ENCODE measurements at places on chromosomes 5 and 9.

GRCh38 chr9:80094176-80094771 is 522.5 kb downstream of the TLE4 start:
- no peak for DNase-seq

GRCh38 chr5:73947906-73948640 is 322.1 kb downstream of the ARHGEF28 start:
- peak; percentile 80 for DNase-seq

GRCh38 chr9:98897745-98898144 is 46.0 kb upstream of the COL15A1 start:
- DNase-seq, result no peak

DNA sequence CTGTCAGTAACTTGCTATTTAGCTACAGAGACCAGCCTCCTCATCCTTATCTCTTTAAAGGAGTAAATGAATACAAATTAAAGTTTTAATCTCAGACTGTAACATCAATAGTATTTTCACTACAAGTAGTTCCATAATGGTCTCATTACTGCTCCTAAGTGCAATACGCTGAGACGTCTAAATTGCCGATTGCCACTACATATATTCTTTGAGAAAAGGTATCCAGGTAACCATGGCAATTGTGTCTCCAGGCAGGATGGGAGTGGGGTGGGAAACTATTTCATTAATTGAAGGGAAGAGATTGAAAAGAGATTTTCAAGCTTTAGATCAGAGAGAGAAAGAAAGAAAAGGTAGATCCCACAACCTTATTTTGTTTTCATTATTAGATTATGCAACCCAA is 65.5 kb upstream of the PPP2R2B start:
- no peak for DNase-seq

DNA sequence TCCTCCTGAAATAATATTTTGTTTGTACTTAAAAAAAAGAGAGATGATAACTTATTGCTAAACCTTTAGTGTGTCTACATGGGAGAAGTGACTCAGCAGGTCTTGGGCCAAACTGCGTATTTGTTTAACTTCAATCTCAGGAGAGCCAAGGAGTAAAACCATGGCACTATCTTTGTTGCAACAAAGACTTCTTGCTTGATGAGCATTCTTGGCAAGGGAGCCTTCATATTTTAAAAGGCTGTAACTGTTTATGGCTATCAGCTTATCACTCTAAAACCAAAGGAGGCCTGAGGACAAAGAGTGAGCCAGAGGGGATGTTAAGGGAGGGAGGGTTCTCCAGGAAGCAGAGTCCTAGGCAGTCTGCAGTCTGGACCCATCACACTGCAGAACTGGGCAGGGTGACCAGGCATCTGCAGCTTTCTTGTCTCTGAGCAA is 216.2 kb upstream of the S1PR3 start:
- no peak for DNase-seq

- no peak for DNase-seq
These were observed 248.3 kb downstream of the GADD45G start for GRCh38 chr9:89853161-89853560.

DNA sequence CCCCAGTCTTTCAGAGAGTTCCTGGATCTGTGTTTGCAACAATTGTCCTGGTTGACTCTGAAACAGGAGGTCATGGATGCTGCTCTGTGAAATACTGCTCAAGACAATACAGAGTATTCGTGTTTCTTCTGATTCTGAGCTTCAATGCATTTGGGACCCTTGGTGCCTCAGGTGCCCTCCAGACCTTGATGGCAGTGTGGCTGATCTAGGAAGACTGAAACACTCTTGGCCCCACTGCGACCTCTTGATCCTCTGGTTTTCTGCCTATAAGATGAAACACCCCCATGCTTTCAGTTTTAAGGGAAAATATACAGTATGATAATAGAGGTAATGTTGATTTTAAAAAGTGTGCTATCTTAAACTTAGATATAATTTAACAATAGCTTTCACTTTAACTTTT is 67.6 kb downstream of the GDNF start:
- no peak for DNase-seq

DNA sequence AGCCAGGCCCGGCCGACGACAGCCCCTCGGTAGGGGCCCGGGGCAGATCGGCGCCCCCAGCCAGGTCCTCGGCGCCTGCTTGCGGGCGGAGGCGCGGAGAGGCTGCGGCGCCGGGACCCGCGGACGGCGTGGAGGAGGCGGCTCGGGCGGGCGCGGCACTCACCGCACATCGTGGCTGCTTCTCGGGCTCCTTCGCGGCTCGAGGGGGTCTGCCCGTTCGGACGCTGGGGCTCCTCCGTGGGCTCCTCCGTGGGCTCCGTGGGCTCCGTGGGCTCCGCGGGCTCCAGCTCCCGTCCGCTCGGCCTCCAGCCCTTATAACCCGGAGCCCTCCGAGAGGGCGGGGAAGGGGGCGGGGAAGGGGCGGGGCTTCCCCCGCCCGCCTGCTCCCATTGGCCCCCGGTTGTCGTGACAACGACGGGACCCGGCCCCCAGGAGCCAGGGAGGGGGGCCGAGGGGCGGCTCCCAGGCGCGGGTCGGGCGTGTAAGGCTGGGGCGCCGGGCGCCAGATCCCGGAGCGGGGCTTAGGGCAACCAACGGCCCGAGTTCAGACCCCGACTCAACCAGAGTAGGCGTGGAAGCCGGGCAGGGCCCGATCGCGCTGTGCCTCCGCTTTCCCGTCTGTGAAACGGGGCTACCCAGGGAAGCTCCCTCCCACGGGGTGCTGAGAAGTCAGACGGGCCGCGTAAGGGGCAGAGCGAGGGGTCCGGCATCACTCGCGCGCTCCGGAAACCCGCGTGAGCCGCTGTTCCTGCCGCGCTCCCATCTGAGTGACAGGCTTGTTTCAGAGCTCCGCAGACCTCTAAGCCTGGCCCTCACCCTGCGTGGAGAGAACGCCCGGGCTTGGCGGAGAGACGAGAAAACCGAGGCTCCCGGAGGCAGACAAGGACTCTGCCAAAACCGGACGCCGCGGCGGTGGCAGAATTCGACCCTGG is at the start of gene GFPT2:
TSS of gene GFPT2 (minus strand) at position 289 of the 932 bp plus-strand sequence. CDS start at position 170, 119 bp downstream.
- peak; percentile 35 for DNase-seq
